Kidney capillary endothelial cell (primary cell): ENCODE measurements at places on chromosomes 1 and 21.

GRCh38 chr1:109011335-109011734 lies 30.6 kb downstream of the WDR47 start:
- no peak for DNase-seq

- no peak for DNase-seq
Measured at GRCh38 chr1:28132171-28133167, 44.0 kb downstream of the PTAFR start.

DNA sequence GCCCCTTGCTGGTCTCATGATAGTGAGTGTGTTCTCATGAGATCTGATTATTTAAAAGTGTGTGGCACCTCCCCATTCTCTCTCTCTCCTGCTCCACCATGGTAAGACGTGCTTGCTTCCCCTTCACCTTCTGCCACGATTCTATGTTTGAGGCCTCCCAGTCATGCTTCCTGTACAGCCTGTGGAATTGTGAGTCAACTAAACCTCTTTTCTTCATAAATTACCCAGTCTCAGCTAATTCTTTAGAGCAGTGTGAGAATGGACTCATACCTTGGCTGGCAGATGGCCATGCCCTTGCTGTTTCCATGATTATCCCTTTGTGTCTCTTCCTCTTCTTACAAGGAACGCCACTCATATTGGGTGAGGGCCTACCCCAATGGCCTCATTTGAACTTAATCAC lies 40.3 kb downstream of the PSMG1 start:
- peak; percentile 32 for DNase-seq

DNA sequence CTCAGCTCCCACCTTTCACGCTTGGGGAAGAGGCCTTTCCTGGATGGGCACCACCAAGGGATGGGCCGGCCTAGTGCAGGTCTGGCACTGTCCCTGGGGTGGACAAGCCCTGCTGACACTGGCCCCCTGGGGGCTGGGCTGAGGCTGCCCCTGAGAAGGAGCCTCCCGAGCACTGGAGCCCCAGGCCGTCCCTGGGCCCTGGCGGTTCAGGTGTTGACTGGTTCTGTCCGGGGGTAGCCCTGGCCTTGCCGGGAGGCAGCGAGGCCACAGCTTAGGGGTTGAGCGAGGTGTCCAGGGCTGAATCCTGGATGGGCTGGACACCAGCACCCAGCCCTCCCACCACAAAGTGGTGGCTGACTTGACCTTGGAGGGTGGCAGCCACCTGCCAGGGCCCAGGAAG lies 49.7 kb upstream of the ACTRT2 start:
- DNase-seq, result no peak
